ENCODE measurements at places on chromosomes 1 and 21.

- no peak for DNase-seq
These were observed 38.6 kb downstream of the MRAP start for GRCh38 chr21:32337206-32337605.

DNA sequence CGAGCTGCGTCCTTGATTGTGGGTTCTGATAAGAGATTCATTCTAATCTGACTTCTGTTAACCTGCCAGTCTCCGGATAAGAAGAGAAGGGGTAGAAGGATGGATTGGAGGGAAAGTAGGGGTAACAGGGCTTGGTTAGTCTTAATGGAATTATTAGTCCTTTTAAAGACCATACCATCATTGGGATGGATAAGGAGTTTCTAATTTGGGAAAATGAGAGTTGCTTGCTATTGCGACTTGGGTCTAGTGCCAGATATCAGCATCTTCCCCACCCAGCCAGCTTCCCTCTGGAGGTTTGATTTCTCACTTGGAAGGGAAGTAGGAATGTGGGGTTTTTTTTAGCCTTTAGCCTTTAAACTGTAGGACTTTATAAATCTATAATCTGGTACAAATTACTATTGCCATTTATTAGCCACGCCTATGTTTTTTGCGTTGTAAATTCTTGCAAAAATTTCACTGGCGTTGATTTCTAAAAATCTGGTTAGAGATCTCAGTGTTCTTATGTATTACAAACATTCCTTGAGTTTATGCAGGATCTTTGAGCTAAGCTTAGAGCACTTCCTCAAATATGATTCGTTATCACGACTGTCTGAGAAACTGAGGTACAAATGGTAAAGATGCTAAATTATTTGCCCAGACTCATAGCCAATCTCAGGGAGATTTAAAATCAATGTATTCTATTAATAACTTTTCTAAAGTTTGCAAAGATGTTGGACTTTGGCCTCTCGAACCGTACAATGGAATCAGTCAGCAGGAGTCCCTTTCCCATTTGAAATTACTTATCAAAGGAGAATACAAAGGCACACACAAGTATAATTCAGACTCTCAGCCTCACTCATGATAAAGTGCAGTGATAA is 1.3 kb downstream of the FAM20B start:
- DNase-seq = no peak

- no peak for DNase-seq
These were observed 21.6 kb downstream of the MAPKAPK2 start for GRCh38 chr1:206706298-206706791.

DNA sequence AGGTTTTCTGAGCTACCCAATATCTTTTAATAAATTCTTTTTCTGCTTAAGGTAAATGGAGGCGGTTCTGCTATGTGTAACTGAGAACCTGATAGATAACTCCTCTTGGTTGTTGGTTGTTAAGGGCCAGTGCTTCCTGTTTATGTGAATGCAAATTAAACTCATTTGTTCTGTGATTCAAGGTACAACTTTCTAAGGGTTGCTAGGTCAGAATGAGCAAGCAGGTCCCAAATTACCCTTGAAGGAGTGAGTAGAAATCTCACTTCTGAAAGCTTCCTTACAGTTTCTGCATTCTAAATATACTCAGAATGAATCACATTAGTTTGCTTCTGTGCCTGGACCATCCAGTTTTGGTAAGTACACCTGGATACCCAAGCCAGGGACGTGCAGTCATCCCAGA is 15.5 kb upstream of the FAM78B start:
- DNase-seq = no peak

GRCh38 chr1:239816081-239816782 is 275.5 kb upstream of the FMN2 start:
- no peak for DNase-seq

- no peak for DNase-seq
These were observed 270.2 kb upstream of the TMPRSS15 start for GRCh38 chr21:18673789-18674188.

DNA sequence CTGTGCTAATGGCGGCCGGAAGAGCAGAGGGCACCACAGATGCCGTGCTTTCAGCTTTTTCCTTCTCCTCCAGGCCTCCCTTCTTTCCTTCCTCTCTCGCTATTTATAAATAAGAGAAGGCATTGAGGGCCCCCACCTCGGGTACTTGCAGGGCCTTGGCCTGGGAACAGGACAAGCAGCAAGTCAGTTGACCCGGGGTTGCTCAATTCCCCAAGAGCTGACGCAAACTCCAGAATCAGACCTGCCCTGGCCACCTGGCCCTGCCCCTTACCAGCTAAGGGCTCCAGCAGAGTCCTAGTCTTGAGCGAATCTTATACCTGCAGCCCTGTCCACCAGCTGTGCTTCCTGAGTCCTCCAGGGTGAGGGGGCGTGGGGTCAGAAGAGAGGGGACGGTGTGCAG is 13.5 kb downstream of the TNFRSF1B start:
- no peak for DNase-seq

DNA sequence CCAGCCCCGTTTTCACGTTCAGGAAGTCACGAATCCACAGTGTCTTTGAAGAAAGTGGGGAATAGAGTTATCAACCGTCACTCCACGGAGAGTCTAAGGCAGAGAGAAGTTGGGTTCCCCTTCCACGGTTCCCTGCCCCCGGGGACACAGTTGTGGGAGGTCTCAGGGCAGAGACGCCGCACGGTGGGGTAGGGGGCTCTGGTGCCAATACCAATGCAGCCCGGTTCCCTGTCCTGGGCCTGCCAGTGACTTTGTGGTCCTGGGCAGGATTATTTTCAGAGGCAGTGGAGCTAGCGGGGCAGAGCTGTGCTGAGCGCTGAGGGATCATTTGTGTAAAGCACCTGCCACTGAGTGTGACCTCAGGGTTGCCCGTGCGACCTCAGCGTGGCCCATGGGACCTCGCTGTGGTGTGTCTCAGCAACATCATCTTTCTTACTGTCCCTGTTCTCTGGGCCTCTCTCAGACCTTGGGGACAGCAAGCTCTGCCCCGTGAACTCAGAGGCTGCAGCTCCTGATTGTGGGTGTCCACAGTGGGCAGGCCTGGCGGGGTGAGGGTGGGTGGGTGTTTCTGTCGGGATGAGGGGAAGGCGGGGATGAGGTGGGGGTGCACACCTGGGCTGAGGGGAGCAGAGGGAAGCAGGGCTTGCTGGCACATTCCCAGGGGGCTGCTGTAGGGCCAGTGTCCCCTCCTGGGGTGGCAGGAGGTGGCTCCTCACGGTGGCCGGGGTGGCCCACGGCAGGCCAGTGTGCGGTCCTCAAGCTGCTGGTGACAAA is 65.2 kb downstream of the AGPAT3 start:
- no peak for DNase-seq

DNA sequence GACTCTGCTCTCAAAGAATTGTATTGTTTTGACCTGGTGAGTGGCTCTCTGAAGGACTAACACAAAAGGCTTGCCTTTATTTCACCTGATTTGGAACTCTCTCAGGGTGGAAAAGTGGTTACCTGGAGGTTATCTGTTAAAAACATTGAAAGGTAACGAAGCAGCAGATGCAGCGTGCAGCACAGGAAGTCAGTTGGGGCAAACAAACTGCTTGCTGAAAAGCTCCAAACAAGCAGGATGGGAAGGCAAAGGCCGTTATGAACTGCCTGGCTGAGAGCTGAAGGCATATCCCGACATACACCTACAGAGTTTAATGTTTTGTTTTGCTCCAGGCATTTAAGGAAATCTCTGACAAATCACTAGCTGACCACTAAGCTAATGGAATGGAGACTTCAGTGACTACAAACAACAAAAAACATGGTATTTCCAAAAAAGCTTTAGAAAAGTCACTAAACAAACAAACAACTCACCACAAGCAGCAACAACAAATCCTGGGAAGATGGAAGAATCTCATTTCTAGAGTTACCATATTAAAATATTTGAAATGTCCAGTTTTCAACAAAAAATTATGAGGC is 44.3 kb upstream of the BATF3 start:
- no peak for DNase-seq

DNA sequence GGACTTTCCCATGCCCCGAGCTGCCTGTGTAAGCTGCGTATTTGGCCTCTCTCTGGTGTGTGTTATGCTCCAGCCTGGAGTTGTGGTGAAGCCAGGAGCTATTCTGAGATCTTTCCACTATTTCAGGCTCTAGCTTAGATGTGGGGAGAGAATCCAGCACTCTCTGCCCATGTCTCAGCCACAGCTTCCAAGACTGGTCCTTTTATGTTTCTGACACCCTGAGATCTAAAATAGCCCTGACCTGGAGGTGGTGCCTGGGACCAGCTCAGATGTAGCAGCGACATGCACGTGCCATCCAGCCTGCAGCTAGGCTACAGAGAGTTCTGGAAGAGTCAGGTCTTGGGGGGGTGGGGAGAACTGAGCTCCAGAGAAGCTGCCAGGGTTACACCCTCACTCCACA is 76.5 kb downstream of the TENT5C start:
- DNase-seq = no peak

- DNase-seq = no peak
These were observed 17.8 kb upstream of the SERTAD4 start for GRCh38 chr1:210214573-210215409.

DNA sequence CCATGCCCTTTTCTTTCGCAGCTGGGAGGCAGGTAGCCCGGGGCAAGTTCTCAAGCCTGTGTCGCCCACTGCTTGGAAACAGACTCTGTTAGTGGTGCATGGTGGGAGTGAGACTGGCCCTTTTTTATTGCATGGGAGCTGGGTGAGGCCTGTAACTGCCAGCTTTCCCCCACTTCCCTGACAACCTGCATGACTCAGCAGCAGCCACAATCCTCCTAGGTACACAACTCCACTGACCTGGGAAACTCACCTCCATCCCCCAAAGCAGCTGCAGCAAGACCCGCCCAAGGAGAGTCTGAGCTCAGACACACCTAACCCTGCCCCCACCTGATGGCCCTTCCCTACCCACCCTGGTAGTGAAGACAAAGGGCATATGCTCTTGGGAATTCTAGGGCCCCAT is 25.8 kb downstream of the PIGP start:
- DNase-seq = no peak

GRCh38 chr1:85282424-85282823 is 6.0 kb upstream of the BCL10 start:
- no peak for DNase-seq

- no peak for DNase-seq
These were observed 90.7 kb downstream of the ARHGEF10L start for GRCh38 chr1:17630048-17630830.

DNA sequence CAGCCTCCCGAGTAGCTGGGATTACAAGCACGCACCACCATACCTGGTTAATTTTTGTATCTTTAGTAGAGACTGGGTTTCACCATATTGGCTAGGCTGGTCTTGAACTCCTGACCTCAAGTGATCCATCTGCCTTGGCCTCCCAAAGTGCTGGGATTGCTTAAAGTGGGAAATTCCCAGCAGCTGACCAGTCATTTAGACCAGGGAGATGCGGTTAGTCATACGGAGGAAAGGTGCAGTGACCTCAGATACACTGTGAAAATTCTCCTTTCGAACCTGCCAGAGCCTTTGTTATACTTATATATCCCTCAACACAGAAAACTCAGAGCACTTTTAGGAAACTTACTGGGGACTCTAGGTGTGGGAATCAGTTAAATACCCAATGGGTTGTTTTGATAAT is 39.6 kb downstream of the MAP10 start:
- DNase-seq = no peak

DNA sequence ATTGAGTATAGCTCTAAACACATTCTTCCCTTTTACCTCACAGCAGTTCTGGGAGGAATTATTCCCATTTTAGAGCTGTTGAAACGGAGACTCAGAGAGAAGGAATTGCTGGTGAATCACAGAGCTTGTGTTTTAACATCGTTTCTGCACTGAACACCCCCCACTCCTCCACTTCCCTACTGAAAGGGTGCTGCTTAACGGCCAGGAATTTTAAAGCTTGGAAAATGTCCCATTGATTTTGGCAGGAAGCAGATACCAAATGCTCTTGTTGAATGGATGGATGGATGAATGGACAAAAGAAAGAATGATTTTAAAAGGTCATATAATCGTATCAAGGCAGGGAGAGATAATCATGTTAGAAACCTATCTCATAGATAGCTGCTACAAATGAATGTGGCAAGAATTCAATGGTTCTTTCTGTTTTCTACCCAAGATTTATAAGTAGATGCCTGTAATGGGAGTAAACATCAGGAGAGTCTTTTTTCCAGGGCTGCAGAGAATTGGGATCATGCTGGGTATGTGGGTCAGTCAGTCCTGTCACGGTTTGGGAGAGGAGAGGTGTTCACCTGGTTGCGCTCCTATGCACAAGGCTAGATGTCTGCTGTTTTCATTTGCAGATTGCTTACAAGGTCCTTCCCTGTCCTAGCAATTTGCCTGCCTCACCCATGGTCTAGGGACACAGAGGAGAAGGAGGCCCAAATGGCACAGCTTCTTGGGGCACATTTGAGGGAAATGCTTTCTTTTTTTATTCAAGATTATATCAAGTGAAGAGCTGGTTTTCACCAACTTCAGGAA is 19.0 kb downstream of the FAM163A start:
- no peak for DNase-seq

- no peak for DNase-seq
These were observed 34.1 kb downstream of the ACOT7 start for GRCh38 chr1:6359216-6360116.

DNA sequence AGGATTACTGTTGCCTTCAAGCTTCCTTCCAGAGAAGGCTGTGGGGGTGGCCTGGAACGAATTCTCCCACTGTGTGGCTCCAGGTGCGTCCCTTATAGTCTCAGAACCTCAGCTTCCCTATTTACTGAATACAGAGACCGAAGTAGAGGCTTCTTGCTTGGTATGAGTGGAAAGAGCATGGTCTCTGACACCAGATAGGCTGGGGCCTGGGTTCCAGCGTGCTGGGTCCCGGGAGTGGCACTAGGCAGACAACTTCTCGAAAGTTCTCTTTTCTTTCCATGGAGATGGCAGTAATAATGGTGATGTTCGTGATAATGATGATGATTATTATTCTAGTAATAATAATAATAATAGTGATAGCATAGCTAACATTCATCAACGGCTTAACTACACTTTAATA is 161.7 kb downstream of the PTPRU start:
- no peak for DNase-seq

GRCh38 chr21:34351786-34352241 is 12.0 kb upstream of the KCNE2 start:
- DNase-seq = peak; percentile 59

DNA sequence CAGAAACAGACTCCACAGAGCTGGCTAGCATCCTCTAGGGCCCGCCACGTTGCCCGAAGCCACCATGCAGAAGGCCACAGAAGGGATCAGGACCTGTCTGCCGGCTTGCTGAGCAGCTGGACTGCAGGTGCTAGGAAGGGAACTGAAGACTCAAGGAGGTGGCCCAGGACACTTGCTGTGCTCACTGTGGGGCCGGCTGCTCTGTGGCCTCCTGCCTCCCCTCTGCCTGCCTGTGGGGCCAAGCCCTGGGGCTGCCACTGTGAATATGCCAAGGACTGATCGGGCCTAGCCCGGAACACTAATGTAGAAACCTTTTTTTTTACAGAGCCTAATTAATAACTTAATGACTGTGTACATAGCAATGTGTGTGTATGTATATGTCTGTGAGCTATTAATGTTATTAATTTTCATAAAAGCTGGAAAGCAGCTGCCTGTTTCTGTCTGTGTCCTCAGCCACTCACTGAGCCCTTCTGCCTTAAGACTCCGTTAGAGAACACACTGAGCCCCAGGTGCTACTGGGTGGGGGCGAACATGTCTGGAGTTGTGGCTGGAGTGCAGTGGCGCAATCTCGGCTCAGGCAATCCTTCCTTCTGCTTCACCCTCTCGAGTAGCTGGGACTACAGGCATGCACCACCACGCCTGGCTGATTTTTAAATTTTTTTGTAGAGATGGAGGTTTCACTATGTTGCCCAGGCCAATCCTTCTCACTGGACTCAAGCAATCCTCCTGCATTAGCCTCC is 14.8 kb downstream of the MFSD2A start:
- DNase-seq = no peak
